ENCODE measurements at places on chromosomes 6 and 20. TPM values are rescaled to one million over a fixed set of nuclear protein-coding genes. Genes with fewer than 3 reads are reported as not detected.

DNA sequence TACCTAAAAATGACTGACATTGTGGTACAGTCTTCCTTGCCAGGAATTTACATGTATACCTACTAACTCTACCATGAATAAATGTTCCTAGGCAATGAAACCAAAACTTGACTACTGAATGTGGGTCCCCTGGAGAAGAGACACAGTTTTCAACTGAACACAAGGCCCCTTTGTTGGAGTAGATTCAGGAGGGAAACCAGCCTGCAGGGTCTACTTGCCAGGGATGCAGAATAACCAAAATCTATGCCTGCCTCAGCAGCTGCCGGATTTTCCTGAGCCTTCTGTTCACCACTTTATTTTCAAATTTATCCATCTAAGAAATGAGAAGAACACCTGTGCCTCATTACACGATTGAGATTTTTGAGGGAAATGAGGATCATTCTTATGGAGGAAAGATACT is 211.9 kb downstream of the GRM1 start:
- no peaks in the 10 kb centered on the region for H3K4me1 ChIP-seq
- DNase-seq, result no peak
- no peaks in the 10 kb centered on the region for H3K27me3 ChIP-seq
- H3K4me3 ChIP-seq, result no peak overlapping the region
- H3K27ac ChIP-seq, result no peak overlapping the region
- no peaks in the 10 kb centered on the region for H3K36me3 ChIP-seq

- no peak for DNase-seq
- H3K27me3 ChIP-seq, result no peaks in the 10 kb centered on the region
- no peaks in the 10 kb centered on the region for H3K36me3 ChIP-seq
- peaks cover 19% of the 10 kb centered on the region for H3K4me1 ChIP-seq
Observed at GRCh38 chr6:19803331-19804204, 33.6 kb upstream of the ID4 start.

DNA sequence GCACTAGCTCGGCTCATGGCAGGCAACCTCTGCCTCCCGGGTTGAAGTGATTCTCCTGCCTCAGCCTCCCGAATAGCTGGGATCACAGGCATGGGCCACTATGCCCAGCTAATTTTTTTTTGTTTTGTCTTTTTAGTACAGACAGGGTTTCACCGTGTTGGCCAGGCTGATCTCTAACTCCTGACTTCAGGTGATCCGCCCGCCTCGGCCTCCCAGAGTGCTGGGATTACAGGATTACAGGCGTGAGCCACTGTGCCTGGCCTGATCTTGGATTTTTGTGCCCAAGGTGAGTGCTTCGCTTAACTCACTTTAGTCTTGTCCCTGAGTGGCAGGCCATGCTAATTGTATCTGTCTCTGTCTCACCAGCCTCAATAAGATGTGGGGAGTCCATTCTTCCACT is 78.6 kb downstream of the KCNB1 start:
- H3K36me3 ChIP-seq, result no peaks in the 10 kb centered on the region
- DNase-seq, result no peak
- no peaks in the 10 kb centered on the region for H3K4me1 ChIP-seq
- H3K4me3 ChIP-seq, result no peak overlapping the region
- no peak overlapping the region for H3K27ac ChIP-seq
- no peaks in the 10 kb centered on the region for H3K27me3 ChIP-seq

GRCh38 chr6:9503111-9503761 is 911.6 kb downstream of the TFAP2A start:
- no peak for DNase-seq
- no peak overlapping the region for H3K4me3 ChIP-seq
- no peak overlapping the region for H3K27ac ChIP-seq

HLA-DOA gene
- 63.8 TPM for total RNA-seq

All from spleen (tissue), 13 donors.